Epithelial cell of alveolus of lung (primary cell): ENCODE measurements at places on chromosomes 16 and 17. TPM values are rescaled to one million over a fixed set of nuclear protein-coding genes. Genes with fewer than 3 reads are reported as not detected.

Gene SEC14L1
- total RNA-seq, result 23.3 and 26.0 TPM in 2 replicates

Gene CDH11
- total RNA-seq, result 129 and 277 TPM in 2 replicates

Gene SPHK1
- 16.6 and 85.6 TPM in 2 replicates for total RNA-seq

Gene KRT25
- total RNA-seq, result not detected in 2 replicates

Gene PSKH1
- 9.4 and 23.6 TPM in 2 replicates for total RNA-seq

Gene KRTAP9-8
- not detected in 2 replicates for total RNA-seq

Gene CLEC3A
- total RNA-seq, result not detected in 2 replicates

Gene MFAP4
- 59.2 and 458 TPM in 2 replicates for total RNA-seq

Gene UTP4
- 15.1 and 20.7 TPM in 2 replicates for total RNA-seq

Gene CLDN7
- 1.8 and 23.0 TPM in 2 replicates for total RNA-seq

Gene TAC4
- not detected in 2 replicates for total RNA-seq

Gene SLC16A13
- total RNA-seq, result 0.16 and 1.7 TPM in 2 replicates

Gene CACNG1
- not detected in 2 replicates for total RNA-seq

Gene ANKFN1
- total RNA-seq, result 0.08 TPM in 1 of 2 replicates, not detected in the other

Gene KCNJ12
- 0.26 TPM in 1 of 2 replicates, not detected in the other for total RNA-seq

Gene MYBBP1A
- 35.1 and 54.8 TPM in 2 replicates for total RNA-seq

Gene SCGB1C2
- total RNA-seq, result not detected in 2 replicates

Gene NTN1
- total RNA-seq, result 0.16 and 0.78 TPM in 2 replicates

Gene CIBAR2
- not detected in 2 replicates for total RNA-seq

Gene EPX
- not detected in 2 replicates for total RNA-seq

Gene CHST6
- total RNA-seq, result 0.24 and 1.7 TPM in 2 replicates

Gene OTOP3
- total RNA-seq, result not detected in 2 replicates

Gene TMIGD1
- total RNA-seq, result not detected in 2 replicates

Gene PRAC1
- not detected in 2 replicates for total RNA-seq

Gene WDR45B
- total RNA-seq, result 72.3 and 77.8 TPM in 2 replicates
